ENCODE measurements at places on chromosomes 2 and 18.

GRCh38 chr18:55529581-55529980 lies 58.4 kb downstream of the TCF4 start:
- no peak for DNase-seq

GRCh38 chr18:75727456-75727855 lies 300.0 kb upstream of the SMIM21 start:
- no peak for DNase-seq

DNA sequence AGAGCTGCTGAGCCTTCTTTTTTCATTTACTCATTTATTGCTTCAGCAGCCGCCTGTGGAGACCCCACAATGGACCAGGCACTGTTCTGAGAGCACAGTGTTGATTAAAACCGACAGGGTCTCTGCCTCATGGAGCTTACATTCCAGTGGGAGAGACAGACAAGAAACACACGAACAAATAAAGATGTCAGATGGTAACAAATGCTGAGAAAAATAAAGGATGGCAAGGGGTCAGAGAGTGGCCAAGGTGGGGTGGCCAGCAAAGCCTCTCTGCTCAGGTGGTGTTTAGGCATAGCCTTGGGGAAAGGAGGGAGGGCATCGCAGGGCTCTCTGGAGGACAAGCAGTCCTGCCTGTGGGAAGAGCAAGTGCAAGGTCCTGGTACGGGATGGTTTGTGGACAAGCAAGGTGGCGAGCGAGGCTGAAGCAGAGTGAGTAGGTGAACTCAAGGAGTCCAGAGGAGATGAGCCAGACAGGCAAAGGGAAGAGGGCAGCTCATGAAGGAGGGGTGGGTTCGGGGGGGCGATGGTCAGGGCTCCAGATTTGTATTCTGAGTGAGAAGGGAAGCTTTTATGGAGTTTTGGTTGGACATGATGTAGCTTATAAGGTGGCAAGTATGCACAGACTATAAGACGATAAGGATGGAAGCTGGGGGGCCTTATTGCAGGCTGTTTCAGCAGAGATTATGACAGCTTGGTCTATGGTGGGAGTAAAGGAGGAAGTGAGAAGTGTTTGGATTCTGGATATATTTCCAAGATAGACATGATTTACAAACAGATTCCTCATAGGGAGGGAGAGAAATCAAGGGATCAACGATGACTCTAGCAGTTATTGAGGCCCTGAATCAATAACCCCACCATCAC lies 8.8 kb upstream of the ITGB6 start:
- no peak for DNase-seq

- DNase-seq = no peak
Measured at GRCh38 chr2:196077821-196078220, 9.2 kb upstream of the DNAH7 start.

- no peak for DNase-seq
Measured at GRCh38 chr18:30439174-30439573, 603.4 kb downstream of the DSC3 start.

DNA sequence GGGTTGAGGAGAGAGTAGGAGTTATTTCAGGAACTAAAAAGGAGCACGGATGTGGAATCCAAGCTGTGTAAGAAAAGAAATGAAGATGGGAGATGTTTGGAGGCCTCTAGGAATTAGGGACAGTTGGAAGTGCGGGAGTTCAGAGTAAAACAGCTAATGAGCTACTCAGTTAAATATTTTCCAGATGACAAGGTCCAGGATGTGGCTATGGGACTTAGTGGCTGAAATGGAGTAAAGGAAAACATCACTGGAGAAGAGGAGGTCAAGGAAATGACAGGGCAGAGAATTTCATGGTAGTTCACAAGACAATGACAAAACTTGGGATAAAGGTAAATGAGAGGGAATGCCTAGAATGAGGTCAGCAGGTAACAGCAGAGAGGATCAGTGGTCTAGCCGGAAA lies 13.0 kb downstream of the GPR155 start:
- no peak for DNase-seq

GRCh38 chr2:151260573-151261230 lies 961 bp downstream of the RBM43 start:
- no peak for DNase-seq

- no peak for DNase-seq
Measured at GRCh38 chr2:127527001-127527804, 914 bp upstream of the IWS1 start.

DNA sequence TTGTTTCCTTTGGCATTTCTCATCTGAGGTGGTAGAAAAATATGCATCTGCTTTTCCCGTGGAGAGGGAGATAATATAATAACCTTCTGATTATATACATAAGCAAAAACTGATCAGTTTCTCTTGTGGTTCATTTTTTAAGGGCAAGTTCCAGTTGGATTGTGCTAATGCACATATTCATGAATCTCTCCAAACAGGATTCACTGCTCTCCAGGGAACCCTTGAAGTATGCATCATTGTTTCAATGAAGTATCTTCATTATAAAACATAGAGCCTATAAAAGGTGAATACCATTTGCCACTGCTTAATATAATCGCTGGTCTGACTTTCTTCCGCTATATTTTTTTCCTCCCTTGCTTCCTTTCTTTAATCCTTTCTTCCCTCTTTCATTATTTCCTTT lies 384.7 kb downstream of the FIGN start:
- no peak for DNase-seq

- DNase-seq = no peak
Measured at GRCh38 chr2:15006667-15007066, 374.1 kb downstream of the LRATD1 start.

DNA sequence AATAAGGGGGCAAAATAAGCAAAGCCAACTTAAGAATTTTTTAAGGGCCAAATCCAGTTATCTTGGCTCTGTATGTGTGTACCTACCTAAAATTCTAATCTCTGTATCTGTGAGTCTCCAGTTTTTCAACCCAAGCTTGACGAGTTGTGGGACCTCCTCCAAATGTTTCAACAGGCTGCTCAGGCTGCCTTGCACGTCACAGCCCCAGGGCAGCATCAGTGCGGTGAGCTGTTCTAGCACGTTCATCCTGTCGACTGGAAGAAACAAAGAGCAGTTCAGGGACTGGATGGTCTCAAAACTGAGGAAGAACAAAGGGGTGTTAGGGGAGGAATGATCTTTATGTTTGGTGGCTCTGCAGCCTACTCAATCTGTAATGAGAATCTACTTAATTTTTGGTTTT lies 29.4 kb downstream of the NLRC4 start:
- no peak for DNase-seq

GRCh38 chr2:170723446-170723958 lies 8.4 kb downstream of the SP5 start:
- no peak for DNase-seq

DNA sequence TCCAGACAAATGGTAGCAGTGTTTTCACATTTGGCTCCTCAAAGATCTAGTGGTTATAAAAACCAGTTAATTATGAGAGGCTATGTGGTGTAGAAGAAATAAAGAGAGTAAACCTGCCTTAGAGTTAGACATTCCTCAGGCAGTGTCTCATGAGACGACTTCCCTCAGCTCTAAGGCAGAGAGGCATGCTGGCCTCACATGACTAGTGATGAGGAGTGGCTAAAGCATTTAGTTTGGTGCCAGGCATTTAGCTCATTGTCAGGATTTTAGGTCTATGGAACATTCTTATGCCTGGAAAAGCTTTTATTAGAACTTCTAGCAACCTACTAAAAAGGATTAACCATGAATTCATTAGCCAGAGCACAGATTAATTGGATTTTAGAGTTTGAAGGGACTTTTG lies 90.3 kb downstream of the RPRM start:
- DNase-seq = no peak

- no peak for DNase-seq
Measured at GRCh38 chr2:74414881-74415761, 6.3 kb downstream of the C2orf81 start.

DNA sequence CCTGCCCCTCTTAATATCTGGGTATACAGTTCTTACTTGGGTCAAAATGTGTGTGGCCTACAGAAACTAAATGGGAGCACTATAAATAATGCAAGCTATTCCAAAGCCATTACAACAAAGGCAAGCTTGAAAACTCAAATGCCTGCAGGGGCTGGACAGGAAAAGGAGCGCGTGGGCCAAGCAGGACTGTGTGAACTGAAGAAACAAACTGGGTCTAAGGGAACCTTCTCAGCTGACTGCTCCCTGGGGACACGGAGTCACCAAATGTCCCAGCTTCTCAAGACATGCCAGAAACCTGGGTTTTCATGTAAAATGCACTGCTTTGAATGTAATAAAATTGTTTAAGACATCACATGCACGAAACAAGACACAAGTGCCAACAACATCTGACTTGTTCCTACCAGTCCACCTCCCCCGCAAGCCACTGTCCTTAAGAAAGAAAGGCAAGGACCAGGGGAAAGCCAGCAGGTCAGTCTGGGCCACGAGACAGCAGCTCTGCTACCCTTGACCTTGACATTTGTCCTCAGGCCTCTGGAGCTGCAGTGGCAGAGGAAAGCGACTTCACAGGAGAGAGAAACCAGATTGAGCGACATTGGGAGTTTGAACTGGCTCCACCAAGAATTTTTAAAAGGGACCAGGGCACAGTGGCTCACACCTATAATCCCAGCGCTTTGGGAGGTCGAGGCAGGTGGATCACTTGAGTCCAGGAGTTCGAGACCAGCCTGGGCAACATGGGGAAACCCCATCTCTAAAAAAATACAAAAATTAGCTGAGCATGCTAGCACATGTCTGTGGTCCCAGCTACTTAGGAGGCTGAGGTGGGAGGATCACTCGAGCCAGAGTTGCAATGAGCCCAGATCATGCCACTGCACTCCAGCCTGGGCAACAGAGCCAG lies 89.7 kb upstream of the SH3BP4 start:
- no peak for DNase-seq

DNA sequence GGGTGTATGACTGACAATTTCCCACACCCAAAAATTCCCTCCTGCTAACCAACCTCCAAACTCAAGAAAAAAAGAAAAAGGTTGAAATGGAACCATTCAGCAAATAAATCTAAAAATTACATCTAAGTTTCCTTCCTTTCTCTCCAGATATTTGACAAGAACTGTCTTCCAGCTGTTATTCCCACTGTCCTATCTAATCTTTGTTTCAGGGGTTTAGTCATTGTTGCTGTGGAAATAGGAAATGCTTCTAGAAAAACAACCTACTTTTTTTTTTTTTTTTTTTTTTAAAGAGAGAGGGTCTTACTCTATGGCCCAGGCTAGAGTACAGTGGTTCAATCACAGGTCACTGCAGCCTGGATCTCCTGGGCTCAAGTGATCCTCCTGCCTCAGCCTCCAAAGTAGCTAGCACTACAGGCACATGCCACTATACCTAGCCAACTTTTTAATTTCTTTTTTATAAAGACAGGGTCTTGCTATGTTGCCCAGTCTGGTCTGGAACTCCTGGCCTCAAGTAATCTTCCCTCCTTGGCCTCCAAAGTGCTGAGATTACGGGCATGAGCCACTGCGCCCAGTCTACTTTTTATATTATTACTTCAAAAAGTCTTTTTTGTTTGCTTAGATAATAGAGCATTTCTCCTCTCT lies 88.1 kb downstream of the ITSN2 start:
- DNase-seq = no peak

DNA sequence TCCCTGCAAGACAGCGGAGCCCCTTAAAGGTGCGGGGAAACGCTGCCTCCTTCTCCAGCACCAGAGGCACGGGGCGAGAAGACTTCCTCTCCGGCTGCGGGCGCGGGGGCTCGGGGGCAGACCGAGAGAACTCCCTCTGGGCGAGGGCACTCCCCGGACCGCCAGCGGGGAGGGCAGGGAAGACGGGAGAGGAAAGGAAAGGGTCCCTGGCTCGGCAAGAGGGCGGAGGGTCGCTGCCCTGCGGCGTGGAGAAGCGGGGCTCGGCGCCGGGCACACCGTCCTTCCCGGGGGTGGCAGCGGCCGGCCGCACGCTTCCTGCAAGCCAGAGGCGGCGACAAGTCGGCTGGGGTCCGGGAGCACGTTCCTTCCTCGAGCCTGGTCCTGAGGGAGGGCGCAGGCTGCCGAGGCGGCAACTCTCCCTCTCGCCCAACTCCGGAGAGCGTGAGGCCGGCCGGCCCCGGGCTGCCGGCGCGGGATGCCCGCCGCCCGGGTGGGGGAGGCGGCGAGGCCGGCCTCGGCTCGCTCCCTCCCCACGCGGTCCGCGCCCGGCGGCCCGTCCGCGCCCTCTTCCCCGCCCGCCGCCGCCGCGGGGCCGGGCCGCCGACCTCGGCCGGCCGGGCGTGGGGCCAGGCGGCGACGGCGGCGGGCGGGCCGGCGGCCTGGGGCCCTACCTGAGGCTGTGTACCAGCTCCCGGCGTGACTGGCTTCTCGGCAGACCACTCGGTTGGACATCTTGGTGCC lies 1.1 kb downstream of the MEMO1 start:
- DNase-seq = peak; percentile 14

DNA sequence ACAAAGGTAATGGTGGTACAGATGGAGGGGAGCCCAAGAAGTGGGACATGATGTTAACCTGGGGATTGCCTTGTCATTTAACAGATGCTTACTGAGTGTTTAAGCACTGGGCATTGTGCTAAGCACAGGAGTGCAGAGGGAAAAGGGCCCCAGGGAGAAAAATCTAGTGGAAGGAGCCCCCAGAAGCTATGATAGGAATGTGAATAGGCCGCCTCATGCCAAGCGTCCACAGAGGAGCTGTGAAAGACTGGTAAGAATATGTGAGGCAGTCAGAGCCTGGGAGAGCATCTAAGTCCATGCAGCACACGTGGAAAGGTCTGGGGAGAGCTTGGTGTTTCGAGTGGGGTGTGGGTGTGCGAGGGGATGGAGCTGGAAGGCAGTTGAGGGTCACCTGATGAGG lies 5.5 kb downstream of the ZNF532 start:
- no peak for DNase-seq

GRCh38 chr2:101038455-101039255 lies 36.6 kb downstream of the RPL31 start:
- no peak for DNase-seq

- DNase-seq = no peak
Measured at GRCh38 chr18:24018299-24018886, 3.8 kb downstream of the TTC39C start.

GRCh38 chr2:53740170-53740569 lies 27.4 kb upstream of the CHAC2 start:
- DNase-seq = no peak
